ENCODE measurements at places on chromosomes 11 and 22.
A peak's percentile ranks its signal among the peaks of the same experiment; 100 is the strongest.

DNA sequence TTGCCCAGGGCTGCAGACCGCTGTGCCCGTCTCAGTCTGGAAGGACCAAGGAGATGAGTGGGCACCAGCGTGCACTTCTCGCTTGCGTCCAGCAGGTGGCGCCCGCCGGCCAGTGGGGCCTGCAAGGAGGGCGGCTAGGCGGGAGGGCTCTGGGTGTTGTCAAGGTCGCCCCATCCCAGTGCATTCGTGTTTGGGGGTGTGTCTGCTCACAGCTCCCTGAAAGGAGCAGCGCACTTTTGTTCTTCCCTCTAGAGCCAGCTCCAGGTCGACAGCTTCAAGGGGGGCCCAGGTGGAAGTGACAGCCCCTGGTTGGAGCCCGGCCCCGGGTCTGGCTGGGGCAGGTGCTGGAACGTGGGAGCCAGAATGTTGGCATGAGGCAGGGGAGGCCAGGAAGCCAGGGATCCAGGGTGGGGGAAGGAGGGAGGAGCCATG lies 23.4 kb upstream of the MPPED1 start:
- no peak overlapping the region for H3K4me3 ChIP-seq
- DNase-seq = peak; percentile 76
- H3K36me3 ChIP-seq = no peaks in the 10 kb centered on the region
- H3K4me1 ChIP-seq = peaks cover 3% of the 10 kb centered on the region
- H3K27ac ChIP-seq = no peak overlapping the region
- peaks cover 35% of the 10 kb centered on the region for H3K27me3 ChIP-seq

DNA sequence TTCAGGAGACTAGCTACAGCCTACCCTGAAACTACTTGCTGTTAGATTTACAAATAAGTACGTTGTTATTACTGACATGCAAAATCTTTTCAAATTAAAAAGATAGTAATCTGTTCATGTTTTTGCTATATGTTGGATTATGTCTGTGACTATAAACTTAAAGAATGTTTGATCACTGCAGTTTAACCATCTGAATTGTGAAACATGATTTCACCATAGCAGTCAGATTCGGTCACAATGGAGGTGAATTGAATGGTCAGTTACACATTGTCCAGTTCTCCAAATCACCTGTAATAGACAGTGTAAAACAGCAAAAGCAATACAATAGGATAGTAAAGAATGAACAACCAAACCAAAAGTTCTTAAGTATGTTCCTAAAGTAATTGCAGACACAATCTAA lies 43.3 kb downstream of the CCDC83 start:
- no peaks in the 10 kb centered on the region for H3K4me1 ChIP-seq
- H3K27me3 ChIP-seq = no peaks in the 10 kb centered on the region
- H3K36me3 ChIP-seq = no peaks in the 10 kb centered on the region
- H3K27ac ChIP-seq = no peak overlapping the region

DNA sequence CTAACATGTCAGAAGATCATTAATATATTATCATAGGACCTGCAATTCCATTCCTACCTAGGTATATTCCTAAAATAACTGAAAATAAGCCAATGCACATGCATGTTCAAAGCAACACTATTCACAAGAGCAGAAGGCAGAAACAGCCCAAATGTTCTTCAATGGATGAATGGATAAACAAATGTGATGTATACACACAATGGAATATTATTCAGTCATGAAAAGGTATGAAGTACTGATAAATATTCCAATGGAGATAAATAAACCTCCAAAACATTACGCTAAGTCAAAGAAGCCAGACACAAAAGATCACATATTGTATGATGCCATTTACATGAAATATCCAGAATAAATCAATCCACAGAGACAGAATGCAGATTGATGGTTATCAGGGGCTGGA lies 16.8 kb downstream of the AMBRA1 start:
- no peak overlapping the region for H3K27ac ChIP-seq
- H3K4me1 ChIP-seq = peaks cover 26% of the 10 kb centered on the region
- H3K36me3 ChIP-seq = peaks cover 18% of the 10 kb centered on the region
- no peak for DNase-seq
- H3K4me3 ChIP-seq = no peak overlapping the region

- H3K4me3 ChIP-seq = no peak overlapping the region
- DNase-seq = no peak
- no peak overlapping the region for H3K27ac ChIP-seq
- peaks cover 26% of the 10 kb centered on the region for H3K27me3 ChIP-seq
- peaks cover 4% of the 10 kb centered on the region for H3K4me1 ChIP-seq
Measured at GRCh38 chr11:3345736-3346135, 33.2 kb downstream of the ZNF195 start.

DNA sequence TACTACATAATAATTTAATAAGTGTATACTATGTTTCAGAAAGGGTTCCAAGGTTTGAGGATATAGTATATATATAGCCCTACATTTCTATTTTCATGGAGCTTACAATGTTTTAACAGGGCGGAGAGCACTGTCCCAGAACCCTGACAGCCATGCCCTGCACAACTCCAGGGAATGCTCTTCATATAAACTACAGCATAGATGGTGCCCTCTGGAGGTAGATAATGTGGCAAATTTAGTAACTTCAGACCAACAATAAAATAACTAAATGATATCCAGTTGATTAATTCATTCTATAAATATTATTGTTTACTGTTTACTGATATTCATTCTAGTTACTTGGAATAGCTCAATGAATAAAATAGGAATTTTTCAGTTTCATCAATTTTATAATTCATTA lies 693.7 kb upstream of the CCDC179 start:
- no peaks in the 10 kb centered on the region for H3K4me1 ChIP-seq
- no peaks in the 10 kb centered on the region for H3K27me3 ChIP-seq
- no peak overlapping the region for H3K4me3 ChIP-seq
- H3K36me3 ChIP-seq = no peaks in the 10 kb centered on the region

DNA sequence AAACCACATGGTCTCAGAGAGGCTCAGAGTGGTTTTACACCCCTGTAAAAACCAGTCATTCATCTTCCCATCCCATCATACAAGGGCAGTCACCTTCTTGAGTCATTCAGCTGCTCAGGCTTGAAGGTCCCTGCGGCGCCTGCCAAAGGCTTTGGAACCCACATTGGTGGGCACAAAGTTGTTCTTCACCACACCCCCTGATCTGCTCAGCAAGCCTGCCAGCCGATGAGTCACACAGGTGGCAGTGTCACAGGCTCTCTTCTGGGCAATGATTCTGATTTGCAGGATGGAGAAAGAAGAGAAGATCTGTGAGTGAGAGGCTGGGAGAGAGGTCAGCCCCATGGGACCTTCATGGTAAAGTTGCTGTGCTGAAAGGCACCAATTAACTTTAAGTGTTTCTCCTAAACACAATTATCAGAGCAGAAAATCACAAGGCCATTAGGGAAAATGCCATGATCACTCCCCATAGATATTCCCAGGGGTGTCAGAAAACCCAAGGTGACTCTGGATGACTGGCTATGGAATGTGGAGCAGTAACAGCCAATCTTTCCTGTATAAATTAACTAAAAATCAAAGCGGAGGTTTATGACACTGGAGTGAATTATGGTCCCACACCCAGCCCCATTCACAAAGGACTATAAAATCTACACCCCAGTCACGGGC lies 4.4 kb downstream of the CALCA start:
- H3K36me3 ChIP-seq = no peaks in the 10 kb centered on the region
- peaks cover 5% of the 10 kb centered on the region for H3K4me1 ChIP-seq
- no peak overlapping the region for H3K27ac ChIP-seq
- H3K4me3 ChIP-seq = no peak overlapping the region

DNA sequence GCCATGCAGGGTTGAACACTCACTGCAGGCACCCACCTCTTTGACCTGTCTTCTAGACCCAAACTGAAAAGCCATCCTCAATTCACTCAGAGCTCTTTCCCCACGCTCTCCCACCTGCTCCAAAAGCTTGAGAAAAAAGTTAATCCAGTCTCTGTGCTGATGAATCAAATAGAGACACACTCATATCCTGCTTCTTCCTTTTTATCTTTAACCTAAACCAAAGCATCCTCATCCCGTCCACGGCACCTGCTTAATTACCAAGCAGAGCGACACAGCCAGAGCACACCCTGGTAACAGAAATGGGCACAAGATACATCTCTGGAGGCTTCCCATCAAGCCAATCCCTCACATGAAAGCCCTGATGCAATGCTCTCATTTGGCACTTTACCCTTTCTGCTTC lies 102.6 kb downstream of the PLEKHA7 start:
- no peak overlapping the region for H3K4me3 ChIP-seq
- H3K27me3 ChIP-seq = no peaks in the 10 kb centered on the region
- peaks cover 7% of the 10 kb centered on the region for H3K4me1 ChIP-seq
- no peaks in the 10 kb centered on the region for H3K36me3 ChIP-seq
- no peak for DNase-seq

- no peak for DNase-seq
- H3K36me3 ChIP-seq = no peaks in the 10 kb centered on the region
- H3K27me3 ChIP-seq = peaks cover 4% of the 10 kb centered on the region
- no peak overlapping the region for H3K4me3 ChIP-seq
- no peaks in the 10 kb centered on the region for H3K4me1 ChIP-seq
Measured at GRCh38 chr11:122138744-122139594, 23.0 kb upstream of the BLID start.

- H3K4me3 ChIP-seq = no peak overlapping the region
- H3K27ac ChIP-seq = no peak overlapping the region
- no peaks in the 10 kb centered on the region for H3K36me3 ChIP-seq
- H3K4me1 ChIP-seq = peaks cover 2% of the 10 kb centered on the region
- no peak for DNase-seq
- H3K27me3 ChIP-seq = no peaks in the 10 kb centered on the region
Measured at GRCh38 chr22:39785232-39785631, 108.3 kb downstream of the ENTHD1 start.

- H3K4me3 ChIP-seq = no peak overlapping the region
- peaks cover 5% of the 10 kb centered on the region for H3K27me3 ChIP-seq
- H3K36me3 ChIP-seq = no peaks in the 10 kb centered on the region
- peak; percentile 18 for DNase-seq
Measured at GRCh38 chr11:32870676-32871075, 21.9 kb upstream of the QSER1 start.

DNA sequence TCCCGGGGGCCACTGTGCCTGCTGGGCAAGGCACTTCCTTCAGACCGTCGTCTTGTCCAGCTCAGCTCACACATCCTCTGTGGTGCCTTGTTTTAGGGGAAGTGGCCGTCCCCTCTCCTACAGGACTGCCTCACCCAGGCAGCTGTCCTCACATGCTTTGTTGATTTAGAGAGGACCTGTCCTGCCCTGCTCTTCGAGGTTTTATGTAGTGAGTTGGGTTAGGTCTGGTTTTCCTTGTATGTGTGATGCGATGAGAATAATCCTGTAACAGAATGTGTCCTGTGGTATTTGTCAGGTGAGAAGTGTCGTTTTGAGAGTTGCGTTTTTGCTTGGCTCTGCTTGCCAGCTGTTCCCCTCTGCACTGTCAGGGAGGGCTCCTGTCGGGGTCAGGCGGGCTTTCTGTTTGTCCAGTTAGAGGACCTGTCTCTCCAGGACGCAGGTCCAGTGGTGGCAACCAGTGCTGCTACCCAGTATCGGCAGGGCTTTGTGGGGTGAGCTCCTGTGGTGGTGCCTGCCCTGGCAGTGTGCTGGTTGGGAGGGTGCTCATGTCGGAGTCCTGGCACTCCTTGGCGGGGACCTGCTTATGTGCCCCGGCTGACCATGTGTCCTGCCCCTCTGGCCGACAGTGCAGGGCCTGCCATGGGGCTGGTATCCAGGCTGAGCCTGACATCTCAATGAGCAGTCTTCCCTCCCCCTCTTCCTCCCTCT lies 41.3 kb downstream of the MUC6 start:
- no peak for DNase-seq
- H3K36me3 ChIP-seq = peaks cover 9% of the 10 kb centered on the region
- H3K4me1 ChIP-seq = peaks cover 12% of the 10 kb centered on the region

- H3K27me3 ChIP-seq = no peaks in the 10 kb centered on the region
- no peaks in the 10 kb centered on the region for H3K36me3 ChIP-seq
- H3K4me1 ChIP-seq = peaks cover 7% of the 10 kb centered on the region
Measured at GRCh38 chr22:44449061-44449682, 48.9 kb downstream of the RTL6 start.

- peak overlapping the region; percentile 72 for H3K27ac ChIP-seq
- H3K27me3 ChIP-seq = no peaks in the 10 kb centered on the region
- DNase-seq = no peak
- peaks cover 58% of the 10 kb centered on the region for H3K36me3 ChIP-seq
- H3K4me3 ChIP-seq = peak overlapping the region; percentile 73
- H3K4me1 ChIP-seq = peaks cover 66% of the 10 kb centered on the region
Measured at GRCh38 chr11:61007956-61008896, 36.7 kb downstream of the CD6 start.

DNA sequence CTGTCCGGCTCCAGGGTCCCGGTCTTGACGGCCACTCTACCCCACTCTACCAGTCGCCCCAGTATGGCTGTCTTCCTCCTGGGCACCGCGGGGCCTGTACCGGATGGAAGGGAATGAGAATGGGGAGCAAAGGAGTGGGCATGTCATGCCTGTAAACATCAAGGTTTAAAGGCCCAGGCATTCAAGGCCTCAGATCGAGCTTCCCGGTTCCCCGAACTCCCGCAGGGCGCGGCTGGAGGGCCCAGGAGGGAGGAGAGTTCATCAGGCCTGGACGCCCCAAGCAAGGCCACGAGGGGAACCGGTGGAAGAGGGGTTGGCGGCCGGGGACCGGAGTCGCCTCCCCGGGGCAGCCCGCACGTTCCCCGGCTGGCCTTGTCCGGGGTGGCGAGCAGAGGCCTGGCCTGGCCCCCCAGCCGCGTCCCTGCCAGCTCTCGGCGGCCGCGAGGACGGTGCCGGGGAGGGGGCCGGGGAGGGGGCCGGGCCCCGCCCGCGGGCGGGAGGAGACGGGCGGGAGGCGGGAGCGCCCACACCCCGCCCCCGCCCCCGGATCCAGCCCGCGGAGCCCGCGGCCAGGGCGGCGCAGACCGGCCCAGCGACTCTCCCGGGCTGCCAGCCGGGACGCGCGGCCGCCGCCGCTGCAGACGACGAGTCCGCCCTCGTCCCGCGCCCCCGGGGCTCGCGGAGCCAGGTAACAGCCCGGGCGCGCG lies at the start of gene CDC42EP1:
CDC42EP1 (plus strand) TSS at position 580 of the 707 bp plus-strand sequence. CDS start 5,870 bp downstream, outside the sequence.
- peak; percentile 17 for DNase-seq
- H3K27ac ChIP-seq = no peak within 1 kb of the TSS
- H3K36me3 ChIP-seq = no peaks in the 10 kb centered on the region
- H3K27me3 ChIP-seq = peaks cover 79% of the 10 kb centered on the region
- H3K4me3 ChIP-seq = peak within 1 kb of the TSS; percentile 57
- H3K4me1 ChIP-seq = peaks cover 10% of the 10 kb centered on the region

Measured in activated naive CD8-positive, alpha-beta T cell treated with anti-CD3 and anti-CD28 coated beads for 36 hours (primary cell).